ENCODE measurements at places on chromosomes 6 and 20.

- no peak for DNase-seq
These were observed 143.5 kb upstream of the MOCS1 start for GRCh38 chr6:40077736-40078135.

GRCh38 chr6:32887616-32888015 is 33.6 kb downstream of the PSMB9 start:
- no peak for DNase-seq

DNA sequence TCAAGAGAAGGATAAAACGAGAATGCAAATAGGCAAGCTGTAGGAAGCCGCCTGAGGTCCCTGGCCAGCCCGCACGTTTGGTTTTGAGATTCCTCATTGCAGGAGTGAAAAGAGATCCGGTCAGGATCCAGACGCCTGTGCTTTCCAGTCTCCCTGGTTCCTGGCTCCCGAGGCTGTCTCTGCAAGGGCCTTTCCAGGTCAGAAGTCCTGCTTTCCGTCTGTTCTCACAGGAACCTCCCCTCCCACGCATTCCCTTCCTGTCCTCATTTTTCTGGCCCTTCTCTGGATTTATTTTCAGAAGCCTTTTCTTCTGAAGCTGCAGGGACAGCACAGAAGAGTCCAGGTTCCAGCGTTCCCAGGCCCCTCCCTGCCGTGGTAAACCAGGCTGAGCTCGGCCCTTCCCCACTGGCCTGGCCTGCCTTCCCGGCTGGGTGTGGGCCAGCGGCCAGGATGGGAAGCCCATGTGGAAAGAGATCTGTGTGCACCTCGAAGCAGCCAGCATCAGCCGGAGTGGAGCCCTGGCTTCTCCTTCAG is 54.0 kb downstream of the TMEM242 start:
- no peak for DNase-seq

GRCh38 chr6:71855406-71855805 is 30.9 kb upstream of the RIMS1 start:
- DNase-seq: peak; percentile 4

DNA sequence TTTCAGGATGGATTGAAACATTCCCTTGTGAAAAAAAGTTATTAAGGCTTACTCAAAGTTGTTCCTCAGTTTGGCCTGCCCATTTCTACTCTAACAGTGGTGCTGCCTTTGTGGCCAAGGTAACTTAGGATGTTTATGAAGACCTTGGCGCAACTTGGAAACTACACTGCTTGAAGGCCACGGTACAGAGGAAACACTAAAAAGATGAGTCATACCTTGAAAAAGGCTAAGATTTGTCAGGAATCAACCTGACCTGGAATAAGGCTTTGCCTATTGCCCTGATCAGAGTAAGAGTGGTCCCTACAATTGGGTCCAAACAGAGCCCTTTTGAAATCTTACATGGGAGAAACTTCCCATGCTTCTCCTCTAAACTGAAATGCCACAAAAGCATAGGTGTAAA is 119.9 kb upstream of the MOCS1 start:
- no peak for DNase-seq

- DNase-seq: no peak
These were observed 1.2 kb downstream of the ZFAND3 start for GRCh38 chr6:37820718-37821079.

DNA sequence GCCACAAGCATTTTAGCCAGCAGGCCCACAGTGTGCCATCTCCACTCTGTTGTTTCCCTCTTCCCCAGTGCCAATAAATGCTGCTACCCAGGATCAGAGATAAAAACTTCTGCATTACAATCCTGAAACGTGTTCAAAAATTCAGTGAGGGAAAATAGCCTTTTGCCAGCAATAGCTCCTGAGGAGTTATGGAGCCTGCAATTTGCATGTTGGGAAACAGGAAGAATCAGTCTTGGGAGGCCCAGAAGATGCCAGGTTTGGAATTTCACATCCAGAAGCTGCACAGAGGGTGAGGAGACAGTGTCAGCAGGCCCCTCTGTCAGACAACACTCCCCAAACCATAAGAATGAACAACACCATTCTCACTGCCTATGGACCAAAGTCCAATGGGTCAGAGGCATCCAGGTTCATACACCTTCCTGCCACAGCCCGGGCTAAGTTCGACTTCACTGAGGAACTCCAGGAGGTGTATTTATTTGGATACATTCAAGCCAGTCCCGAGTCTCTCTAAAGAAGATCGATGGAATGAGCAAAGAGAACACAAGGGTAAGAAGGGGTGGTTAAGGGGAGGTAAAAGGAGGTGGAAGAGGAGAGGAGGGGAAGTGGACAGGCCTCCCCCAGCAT is 20.8 kb downstream of the RRBP1 start:
- DNase-seq: no peak

GRCh38 chr6:152557502-152557901 is 79.7 kb downstream of the SYNE1 start:
- no peak for DNase-seq
